ENCODE measurements at places on chromosomes 12 and 14. TPM values are rescaled to one million over a fixed set of nuclear protein-coding genes. Genes with fewer than 3 reads are reported as not detected.

MAP3K9 gene
- 0.18 TPM for polyA plus RNA-seq

GRCh38 chr12:106239241-106239950 lies 8.4 kb downstream of the CKAP4 start:
- no peak for DNase-seq

PIWIL1 gene
- 0.08 TPM for polyA plus RNA-seq

DNA sequence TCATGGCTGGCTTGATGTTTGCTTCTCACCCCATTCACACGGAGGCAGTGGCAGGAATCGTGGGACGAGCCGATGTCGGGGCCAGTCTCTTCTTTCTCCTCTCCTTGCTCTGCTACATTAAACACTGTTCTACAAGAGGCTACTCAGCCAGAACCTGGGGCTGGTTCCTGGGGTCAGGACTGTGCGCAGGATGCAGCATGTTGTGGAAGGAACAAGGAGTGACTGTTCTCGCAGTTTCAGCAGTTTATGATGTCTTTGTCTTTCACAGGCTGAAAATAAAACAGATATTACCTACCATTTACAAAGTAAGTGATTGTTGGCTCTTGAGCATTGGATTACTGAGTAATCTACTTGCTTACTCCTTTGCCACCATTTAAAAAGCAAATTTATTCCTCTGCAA lies 170.6 kb downstream of the TMTC2 start:
- DNase-seq, result no peak

DNA sequence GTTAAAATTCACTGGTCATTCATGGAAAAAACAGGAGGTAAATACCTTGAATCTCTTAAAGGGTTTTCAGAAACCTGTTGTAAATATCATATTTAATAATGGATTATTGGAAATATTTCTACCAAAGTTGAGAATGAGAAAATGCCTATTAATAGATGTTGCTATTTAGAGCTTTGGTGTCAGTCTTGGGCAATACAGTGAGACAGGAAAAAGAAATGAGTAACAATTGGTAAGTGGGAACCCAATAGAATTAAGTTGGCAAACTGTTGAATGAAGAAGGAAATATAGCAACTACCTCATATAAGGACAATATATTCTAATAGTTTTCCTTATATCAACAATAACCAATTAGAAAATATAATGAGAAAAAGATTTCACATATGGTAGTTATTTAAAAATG lies 78.0 kb downstream of the ATF7IP start:
- DNase-seq, result no peak

PMCH gene
- 0.42 TPM for polyA plus RNA-seq

DNA sequence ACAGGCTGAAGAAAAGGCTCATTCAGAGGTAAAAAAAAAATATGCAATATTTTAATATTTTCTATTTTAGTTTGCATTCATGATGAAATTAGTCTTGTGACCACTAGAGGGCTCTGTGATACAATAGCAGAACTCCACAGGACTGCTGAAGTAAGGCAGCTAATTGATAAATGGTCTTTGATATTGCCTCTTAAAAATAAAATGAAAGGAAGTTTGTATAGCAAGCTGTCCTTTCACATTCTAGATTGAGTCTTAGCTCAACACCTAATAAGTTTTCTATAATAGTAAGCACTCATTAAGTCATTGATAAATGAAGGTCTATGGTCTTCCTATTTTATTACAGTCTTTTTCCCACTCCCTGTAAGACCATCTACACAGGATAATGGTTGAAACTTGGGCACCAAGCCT lies 315.7 kb downstream of the NAV3 start:
- no peak for DNase-seq

GRCh38 chr12:103505371-103506236 lies 9.8 kb upstream of the C12orf42 start:
- no peak for DNase-seq

- DNase-seq, result no peak
Observed at GRCh38 chr14:80146941-80147340, 64.4 kb downstream of the DIO2 start.

- DNase-seq, result no peak
Observed at GRCh38 chr12:106865683-106866082, 90.0 kb upstream of the TMEM263 start.

DNA sequence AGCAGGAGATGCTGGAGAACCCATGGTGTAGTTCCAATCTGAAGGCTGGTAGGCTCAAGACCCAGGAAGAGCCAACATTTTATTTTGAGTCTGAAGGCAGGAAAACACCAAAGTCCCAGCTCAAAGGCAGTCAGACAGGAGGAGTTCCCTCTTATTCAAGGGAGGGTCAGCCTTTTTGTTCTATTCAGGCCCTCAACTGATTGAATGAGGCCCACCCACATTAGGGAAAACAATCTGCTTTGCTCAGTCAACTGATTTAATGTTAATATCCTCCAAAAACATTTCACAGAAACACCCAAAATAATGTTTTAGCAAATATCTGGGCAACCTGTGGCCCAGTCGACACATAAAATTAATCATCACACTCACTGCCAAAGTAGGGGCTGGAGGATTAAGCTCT lies 130.8 kb downstream of the LMNTD1 start:
- no peak for DNase-seq

DNA sequence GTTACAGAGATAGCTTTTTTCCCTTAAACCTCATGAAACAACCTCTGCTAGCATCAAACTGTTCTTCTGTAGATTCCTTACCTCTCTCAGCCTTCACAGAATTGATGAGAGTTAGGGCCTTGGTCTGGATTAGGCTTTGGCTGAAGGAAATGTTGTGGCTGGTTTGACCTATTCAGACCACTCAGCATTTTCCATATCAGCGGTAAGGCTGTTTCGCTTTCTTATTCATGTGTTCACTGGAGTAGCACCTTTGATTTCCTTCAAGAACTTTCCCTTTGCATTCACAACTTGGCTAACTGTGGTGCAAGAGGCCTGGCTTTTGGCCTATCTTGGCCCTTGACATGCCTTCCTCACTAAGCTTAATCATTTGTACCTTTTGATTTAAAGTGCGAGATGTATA lies 50.7 kb upstream of the NRXN3 start:
- DNase-seq, result no peak

GRCh38 chr12:63916561-63917476 lies 72.3 kb downstream of the SRGAP1 start:
- no peak for DNase-seq

LRP1-AS gene
- polyA plus RNA-seq, result 0.77 TPM

DNA sequence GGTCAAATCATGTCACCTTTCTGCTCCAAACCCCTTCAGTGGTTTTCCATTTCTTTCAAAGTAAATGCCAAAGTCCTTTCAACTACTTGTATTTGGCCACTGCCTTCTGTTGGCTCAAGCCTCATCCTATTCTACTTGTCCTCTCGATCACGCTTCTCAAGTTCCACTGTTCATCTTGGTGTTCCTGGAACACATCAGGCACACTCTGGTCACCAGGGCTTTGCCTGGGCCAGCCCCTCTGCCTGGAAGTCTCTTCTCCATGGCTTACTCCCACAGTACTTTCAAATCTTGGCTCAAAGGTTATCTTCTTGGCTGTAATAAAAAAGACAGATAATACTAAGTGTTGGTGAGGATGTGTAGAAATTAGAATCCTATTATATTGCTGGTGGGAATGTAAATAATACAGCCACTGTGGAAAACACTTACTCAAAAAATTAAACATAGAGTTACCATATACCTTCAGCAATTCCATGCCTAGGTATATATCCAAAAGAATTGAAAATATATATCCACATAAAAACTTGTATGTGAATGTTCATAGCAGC lies 17.3 kb upstream of the PPFIBP1 start:
- DNase-seq, result no peak

- no peak for DNase-seq
Observed at GRCh38 chr12:106254724-106255123, 6.9 kb upstream of the CKAP4 start.

CAPS2 gene
- polyA plus RNA-seq, result 2.1 TPM

DNA sequence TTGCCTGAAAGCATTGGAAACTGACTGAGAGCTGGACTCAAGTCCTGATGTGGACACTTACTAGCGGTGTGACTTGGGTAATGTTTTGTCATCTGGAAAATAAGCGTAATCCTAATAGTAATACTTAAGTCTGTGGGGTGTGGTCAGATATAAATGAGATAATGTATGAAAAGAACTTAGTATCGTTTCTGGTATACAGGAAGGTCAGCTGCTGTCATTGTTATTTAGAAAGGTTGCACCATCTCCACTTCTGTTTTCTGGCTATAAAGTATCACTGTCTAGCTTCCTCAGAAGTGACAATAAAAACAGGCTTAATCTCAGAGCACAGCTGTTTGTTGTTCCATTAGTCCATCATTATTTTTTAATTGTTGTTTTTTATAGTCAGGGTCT lies 34.1 kb upstream of the TUBA1C start:
- DNase-seq, result no peak

DNA sequence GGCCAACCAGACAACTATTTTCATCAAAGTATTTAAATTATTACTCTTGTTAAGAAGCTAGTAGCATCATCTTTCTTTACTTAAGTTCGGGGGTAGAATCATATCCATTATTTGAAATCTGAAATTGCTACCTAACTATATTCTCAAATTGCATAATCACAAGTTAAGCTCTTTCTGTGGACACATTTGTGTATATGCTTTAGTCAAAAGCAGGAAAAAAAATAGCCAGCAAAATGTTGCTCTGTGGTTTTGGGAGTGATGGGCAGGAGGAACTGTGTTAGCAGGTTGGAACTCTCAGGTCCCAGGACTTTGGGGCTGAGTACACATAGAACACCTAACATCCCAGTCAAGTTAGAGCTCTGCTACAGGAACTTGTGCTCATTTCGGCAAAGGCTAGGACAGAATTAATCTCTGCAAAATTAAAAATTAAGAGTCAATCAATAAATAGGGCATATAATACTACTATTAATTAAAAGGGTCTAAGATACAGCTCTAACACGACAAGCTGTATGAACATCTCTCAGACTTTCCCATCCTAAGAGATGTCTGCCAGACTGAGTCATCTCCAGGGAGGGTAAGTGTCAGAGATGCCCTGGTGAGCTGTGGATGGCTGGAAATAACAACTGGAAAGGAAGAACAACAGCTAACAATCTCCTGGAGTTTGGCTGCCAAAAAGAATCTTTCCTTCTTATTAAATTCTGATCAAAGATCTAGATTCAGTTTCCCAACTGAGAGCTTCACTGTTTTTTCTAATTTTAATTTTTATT lies 203.5 kb upstream of the GZMB start:
- DNase-seq, result no peak

DNA sequence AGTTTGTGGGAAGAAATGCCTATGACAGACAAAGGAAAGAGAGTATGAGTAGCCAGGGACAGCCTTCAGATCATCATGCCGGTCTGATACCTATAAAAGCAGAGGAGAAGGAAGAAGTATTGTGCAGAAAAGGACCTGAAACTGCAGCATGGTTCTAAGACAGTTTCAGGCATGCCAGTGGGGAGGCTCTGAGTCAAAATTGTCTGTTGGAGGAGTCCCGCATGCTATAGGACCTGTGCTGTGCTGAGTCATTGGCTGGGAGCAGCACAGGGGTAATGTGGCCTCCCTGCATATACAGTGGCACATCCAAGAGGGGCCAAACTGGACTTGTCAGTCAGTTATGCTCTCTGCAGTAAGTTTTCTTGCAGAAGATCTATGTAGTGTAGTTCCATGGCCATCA lies 40.7 kb downstream of the NEUROD4 start:
- no peak for DNase-seq

GRCh38 chr12:99619389-99620158 lies 28.0 kb upstream of the GARIN6 start:
- DNase-seq, result no peak

DNA sequence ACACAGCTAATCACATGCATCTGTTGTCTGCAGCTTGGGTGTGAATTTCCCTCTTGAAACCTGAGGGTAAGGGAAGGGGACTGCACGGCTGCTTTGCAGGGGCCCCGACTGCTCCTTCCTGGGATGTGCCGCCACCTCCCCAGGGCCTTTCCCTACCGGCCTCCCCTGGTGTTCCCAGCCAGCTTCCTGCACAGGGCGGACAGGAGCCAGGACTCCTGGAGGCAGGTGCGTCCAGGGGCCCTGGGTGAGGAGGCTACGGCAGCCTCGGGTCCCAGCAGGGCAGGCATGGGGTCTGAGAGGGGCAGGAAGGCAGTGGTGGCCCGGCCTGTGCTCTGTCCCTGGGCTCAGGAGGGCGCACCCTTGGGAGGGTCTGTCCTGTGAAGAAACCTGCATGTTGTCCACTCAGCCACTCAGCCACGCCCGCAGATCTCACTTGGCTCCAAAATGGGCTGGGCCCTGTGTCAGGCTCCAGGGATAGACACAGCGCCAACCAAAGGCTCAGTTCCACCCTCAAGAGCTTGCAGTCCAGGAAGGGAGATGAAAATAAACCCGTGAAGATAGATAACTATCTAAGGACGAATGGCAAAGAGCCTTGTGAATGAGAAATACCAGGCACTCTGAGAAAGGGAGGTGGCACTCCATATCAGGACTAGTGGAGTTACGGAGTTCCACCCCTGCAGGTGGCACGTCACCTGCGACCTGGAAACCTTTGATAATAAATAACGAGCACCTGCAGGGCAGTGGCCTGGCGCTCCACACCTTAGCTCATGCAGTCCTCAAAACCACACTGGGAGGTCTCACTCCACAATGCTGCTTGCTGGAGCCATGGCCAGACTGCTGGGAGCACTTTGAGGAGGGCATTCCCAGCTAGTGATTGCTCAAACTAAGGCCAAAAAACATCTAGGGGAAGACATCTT lies 427.4 kb downstream of the AACS start:
- no peak for DNase-seq

DNA sequence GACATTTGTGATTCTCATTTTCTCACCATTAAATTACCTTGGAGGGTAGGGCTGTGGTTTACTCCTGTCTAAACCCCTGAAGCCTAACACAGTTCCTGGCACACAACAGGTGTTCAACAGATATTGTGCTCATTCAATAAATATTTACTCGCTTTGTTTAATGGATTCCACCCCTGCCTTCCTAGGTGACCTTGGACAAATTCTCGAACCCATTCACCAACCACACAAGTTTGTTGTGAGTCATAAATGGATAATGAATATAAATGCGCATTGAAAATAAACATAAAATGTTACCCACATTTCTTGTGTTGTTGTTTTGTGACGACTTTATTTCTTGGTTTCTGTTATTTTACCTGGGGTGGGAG lies 362 bp upstream of the TSFM start:
- DNase-seq, result no peak

GRCh38 chr12:89289720-89290119 lies 62.6 kb downstream of the DUSP6 start:
- DNase-seq, result no peak

AQP2 gene
- not detected for polyA plus RNA-seq

DNA sequence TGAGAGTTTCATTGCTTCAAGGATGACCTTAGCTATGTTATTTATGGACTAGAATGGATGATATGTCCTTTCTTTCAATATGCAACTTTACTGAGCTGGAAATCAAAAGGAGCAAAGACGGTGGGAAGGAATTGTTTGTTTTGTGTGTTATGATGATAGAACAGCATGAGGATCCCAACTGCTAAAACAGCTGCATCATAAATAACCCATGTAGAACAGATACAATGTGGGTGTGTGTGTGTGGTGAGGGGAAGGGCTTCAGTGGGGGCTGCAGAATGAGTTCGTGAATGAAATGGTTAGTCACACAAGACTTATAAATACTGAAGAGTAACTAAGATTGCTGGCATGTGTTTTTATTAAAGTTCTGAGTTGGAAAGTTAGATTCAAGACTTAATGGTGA lies 80.1 kb downstream of the DACT1 start:
- DNase-seq, result no peak

Data from forelimb muscle (tissue), 1 donor.